ENCODE measurements at places on chromosomes 1 and 21. TPM values are rescaled to one million over a fixed set of nuclear protein-coding genes. Genes with fewer than 3 reads are reported as not detected.

The FAM167B gene
- 10.3 TPM for polyA plus RNA-seq

DNA sequence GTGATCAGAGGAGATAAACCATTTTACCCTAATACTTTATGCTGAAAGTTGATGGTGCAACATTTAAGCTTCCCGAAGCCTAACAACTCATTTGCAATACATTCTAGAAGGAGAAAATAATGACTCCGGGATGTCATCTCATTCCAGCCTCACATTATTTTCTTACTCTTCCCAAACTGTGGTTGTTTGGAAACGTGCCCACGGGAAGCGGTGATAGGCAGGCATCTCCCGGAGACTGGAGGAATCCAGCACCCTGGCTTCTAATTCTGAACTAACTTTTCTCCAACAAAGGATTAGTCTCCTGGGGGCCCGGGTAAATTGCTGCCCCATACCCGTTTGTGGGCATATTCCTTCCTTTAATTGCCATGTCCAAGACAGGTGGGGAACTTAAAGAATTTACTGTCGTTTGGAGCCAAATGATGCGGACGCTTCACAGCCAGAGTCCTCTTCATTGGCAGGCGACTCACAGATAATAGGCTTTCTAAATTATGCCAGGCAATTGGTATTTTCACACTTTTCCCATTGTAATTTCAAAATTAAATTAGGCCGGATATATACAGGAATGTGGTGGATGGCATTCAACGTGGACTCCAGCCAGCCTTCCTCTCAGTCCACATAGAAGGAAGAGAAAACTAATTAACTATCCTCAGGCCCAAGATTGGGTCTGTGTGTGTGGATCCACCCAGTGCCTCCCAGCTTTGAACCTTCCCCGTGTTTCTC lies 278.1 kb downstream of the AJAP1 start:
- DNase-seq = no peak

GRCh38 chr1:106465666-106466065 lies 590.8 kb upstream of the PRMT6 start:
- no peak for DNase-seq

- no peak for DNase-seq
These were observed 13.2 kb upstream of the NRAS start for GRCh38 chr1:114729782-114730181.

- DNase-seq = no peak
These were observed 50.4 kb upstream of the ADAMTS5 start for GRCh38 chr21:27017246-27017645.
